Stimulated activated CD4-positive, alpha-beta T cell treated with anti-CD3 and anti-CD28 coated beads, Interleukin-2, amount 100 ng/mL, for 48 hours (primary cell): ENCODE measurements at places on chromosomes 7 and 10.

DNA sequence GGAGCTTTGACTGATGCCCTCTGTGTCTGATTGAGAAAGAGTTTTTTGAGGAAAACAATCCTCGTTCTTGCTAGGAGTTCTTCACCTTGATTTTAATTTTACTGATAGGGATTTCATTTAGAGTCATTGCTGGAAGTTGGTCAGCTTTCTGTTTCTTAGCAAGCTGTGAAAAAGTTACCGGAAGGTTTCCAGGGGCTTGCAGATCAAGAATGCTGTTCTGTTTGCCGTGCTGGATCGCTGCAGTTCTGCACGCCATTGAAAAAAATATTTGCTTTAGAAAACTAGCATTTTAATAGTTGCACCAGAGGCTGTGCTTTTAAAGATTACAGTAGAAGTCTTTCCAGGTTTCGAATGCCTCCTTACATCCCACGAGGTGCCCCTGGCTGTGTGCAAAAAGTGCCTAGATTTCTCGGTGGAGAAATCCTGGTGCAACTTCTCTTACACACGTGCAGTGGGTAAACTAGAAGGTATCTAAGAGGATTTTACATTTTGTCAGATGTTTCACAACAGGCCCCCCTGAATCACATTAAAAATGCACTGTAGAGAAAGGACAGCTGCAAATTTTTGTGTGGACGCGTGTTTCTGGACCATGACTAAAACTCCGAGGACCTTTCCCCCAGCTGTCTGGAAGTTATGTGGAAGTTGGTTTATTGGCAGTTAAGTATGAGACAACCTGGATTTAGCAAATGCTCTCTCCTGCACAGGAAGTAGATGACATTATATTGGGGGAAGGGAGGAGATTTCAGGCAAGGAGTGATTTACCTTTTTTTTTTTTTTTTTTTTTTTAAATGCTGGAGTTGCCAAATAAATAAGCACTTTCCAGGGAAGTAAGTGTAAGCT, 5.8 kb downstream of the TCF7L2 start:
- DNase-seq, result no peak

GRCh38 chr7:82615527-82615926, 171.9 kb upstream of the CACNA2D1 start:
- DNase-seq, result no peak

DNA sequence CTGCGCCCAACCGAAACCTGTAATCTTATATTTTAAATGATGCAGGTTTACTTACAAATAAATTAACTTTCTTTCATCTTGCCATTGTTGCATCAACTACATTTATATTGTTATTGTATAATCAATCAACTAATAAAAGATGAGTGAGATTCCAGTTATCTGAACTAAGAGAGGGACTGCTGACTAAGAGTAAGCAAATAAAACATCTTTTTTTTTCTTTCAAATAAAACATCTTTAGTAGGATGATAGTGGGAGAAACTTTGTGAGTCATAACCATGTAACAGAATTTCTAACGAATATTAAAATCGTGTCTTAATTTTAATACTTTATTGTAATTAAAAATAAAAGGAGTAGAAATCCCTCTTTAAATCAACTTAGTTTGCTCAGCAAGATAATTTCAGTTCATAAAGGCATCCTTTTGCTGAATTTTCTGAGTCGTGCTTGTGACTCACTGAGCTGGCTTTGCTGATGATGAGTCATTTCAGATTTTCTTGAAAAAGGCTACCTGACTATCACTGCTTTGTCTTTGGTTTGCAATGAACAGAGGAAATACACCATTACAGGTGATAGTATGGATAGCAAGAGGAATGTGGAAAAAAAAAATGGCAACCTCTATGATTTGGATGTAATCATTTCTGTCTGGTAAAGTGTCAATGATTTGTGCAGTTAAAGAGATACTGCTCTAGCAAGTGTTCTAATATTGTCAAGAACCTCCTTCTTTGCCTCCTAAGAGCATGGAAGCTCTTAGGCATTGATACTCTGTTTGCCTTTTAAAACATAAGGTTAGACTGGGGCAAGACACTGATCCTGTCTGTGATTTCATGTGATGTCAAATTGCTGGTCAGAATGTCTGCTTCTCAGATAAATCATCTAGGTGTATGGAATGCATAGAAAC, 119.5 kb downstream of the GPR158 start:
- no peak for DNase-seq

DNA sequence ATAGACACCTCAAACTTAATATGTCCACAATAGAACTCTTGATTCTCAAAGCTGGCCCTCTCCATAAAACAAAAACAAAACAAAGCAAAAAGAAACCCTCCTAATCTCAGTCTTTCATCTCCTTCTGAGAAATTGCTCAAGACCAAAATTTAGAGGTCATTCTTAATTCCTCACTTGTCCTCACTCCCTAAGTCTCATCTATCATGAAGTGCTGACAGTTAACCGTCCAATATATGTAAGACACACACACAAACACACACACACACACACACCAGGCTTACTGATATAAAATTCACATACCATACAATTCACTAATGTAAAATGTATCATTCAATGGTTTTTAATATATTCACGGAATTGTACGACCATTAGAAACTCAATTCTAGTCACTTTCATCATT, 17.0 kb upstream of the SVIL start:
- no peak for DNase-seq

- no peak for DNase-seq
Measured at GRCh38 chr7:131234719-131235488, 92.8 kb upstream of the MKLN1 start.

- DNase-seq, result no peak
Measured at GRCh38 chr7:150721970-150722373, 5.6 kb downstream of the GIMAP1 start.

GRCh38 chr10:34907743-34908430, 92.8 kb upstream of the PARD3 start:
- DNase-seq, result no peak

GRCh38 chr7:129434675-129435318, 565 bp downstream of the STRIP2 start:
- DNase-seq, result no peak

DNA sequence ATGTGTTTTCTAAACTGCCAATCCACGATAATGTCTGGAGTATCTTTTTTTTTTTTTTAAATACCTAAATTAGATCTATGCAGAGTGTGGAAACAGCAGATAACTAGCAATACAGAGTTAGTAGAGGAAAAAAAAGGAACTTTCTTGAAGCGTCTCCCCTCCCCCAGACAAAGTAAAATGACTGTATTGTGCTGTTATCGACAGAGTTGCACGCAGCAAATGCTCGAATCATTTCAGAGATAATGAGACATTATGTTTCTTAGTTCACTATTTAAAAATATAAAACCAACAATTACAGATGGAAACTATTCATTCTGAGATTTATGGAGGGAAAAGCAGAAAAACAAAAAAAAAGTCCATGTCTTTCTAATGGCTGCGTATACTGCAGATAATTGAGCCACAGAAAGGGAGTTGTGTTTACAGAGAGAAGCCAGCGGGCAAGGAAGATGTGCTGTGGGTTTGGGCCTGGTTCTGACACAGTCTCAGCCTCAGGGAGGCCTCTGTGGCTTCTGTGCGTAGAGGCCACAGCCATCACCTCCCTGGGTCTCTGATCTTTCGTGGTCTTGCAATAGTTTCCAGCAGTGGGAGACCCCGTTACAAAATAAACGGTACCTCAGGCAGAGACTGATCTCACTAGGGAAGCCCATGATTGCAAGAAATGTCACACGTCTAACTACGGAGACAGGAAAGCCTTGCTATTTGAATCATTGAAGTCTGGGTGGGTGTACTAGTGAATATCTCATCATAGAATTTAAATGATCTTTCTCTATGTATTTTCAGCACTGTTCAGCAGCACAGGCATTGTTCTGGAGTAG, 19.1 kb upstream of the KLF6 start:
- DNase-seq, result no peak
